ENCODE measurements at places on chromosomes 11 and 22. TPM values are rescaled to one million over a fixed set of nuclear protein-coding genes. Genes with fewer than 3 reads are reported as not detected.
A peak's percentile ranks its signal among the peaks of the same experiment; 100 is the strongest.

DNA sequence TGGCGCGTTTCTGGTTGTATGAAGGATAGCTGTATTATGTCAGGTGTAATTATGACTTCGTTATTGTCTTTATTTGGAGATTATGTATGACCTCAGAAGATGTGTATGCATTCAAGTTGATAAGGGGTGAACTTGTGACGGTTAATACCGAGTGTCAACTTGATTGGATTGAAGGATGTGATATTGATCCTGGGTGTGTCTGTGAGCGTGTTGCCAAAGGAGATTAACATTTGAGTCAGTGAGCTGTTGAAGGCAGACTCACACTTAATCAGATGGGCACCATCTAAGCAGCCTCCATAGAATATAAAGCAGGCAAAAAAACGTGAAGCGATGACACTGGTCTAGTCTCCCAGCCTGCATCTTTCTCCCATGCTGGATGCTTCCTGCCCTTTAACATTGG lies 15.3 kb upstream of the CD82 start:
- no peak for DNase-seq

DNA sequence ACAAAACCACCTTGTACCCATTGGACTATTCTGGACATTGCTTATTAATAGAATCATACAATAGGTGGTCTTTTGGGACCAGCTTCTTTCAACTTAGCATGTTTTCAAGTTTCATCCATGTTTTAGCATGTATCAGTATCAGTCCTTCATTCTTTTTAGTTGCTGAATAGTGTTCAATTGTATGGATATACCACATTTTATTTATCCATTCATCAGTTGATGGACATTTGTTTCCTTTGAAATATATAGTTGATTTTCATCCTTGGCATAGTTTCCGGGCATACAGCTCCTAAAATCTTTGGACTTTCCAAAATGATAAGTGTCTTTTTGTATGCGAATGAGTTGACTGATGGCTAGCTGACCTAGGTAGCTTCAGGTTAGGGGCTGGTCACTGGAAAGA lies 12.2 kb downstream of the PPP6R3 start:
- DNase-seq, result no peak

Gene IL10RA
- 3.0 TPM for total RNA-seq

Gene MRGPRX4
- total RNA-seq, result not detected

GRCh38 chr11:90737444-90738050 lies 514.7 kb upstream of the CHORDC1 start:
- no peak for DNase-seq

DNA sequence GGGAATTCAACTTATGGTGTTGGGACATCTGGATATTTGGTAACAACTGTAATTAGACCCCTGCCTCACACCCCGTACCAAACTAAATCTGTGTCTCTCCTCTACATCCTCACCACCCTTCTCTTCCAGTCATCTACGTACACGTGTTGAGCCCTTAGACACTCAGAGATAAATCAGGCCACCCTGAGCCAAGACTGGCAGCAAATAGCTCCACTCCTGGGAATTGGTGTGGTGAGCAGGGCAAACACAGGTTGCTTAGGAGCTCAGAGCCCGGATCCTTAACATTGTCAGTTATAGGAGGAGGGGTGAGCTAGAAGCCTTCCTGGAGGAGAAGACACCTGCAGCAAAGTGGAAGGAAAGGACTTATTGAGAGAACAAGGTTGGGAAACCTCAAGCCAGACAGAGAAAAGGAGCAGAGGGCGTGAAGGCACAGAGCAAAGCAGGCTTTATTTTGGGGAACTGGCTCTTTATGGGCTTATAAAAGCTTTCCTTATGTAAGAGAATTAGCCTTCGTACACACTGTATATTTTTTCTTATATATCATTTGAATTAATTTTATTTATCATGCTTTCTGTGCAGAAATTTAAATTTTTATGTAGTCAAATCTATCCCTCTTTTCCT lies 36.9 kb upstream of the KLHL35 start:
- no peak for DNase-seq

- no peak for DNase-seq
These were observed 397.3 kb downstream of the SHANK2 start for GRCh38 chr11:70854901-70855556.

GRCh38 chr22:31852691-31853421 lies 91.5 kb upstream of the YWHAH start:
- DNase-seq, result no peak

Gene CDC42BPG
- total RNA-seq, result 1.2 TPM

Gene CHRM1
- not detected for total RNA-seq

Gene RASGRP2
- total RNA-seq, result 30.8 TPM

DNA sequence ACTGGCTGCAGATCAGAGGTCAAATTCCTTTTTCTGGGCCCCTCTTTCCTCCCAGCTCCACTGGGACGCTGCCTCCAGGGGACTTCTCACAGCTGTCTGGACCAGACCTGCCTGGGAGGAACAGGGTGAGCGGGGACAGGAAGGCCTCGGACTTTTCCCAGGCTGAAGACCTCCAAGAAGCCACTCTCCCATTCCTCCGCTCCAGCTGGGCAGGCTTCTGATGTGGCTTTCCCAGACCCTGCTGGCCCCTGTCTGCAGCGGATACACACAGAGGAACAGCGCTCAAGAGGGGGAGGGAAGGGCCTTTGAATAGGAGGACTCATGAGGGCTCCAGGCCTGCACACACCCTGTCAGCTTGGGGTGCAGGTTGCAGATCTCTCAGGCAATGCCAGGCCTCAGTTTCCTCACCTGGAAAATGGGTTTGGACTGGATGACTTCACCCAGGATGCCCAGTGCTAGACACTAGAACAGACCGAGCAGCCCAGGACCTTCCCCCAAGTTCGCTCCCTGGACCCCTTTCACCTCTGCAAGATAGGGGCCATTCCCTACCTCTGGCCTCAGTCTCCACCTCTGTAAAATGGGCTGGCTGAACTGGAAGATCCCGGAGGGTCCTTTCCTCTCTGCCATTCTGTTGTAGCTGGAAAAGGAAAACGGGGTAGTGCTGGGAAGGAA lies 36.6 kb downstream of the MB start:
- DNase-seq, result no peak

Gene UPB1
- total RNA-seq, result 0.67 TPM

Gene FAM180B
- total RNA-seq, result not detected

DNA sequence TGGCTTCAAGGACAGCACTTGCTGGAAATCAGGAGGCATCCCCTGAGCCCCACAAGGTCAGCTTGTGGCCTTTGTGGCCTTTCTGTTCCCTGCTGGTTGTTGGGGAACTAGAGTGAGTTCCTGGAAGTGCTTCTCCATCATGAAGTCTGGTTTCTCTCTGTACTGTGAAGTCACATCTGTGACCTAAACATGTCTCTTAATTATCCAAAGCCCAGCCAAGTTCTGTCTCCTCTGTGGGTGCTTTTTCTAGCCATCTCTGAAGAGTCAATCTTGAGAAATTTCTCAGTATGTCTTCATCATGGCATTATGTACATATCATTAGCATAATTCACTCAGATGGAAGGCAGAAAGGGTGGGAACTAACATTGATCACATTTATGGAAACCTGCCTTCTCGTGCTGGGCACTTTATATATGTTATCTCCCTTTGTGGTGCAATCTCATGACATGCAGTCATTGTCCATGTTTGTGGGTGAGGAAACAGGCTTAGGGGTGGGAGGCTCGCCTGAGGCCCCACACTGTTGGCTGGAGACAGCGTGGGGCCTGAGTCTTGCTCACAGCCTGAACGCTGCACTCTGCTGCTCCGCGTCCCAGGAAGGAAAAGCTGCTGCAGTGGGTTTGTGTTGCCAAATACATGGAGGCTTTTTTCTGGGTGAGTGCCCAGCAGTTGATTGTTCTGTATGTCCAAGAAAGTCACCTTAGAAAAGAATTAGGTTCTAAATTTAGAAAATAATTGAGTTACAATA lies 24.6 kb downstream of the IGHMBP2 start:
- DNase-seq, result no peak

GRCh38 chr11:4881188-4881587 lies 512 bp upstream of the OR51T1 start:
- DNase-seq, result no peak

Gene ZBTB16
- 25.4 TPM for total RNA-seq

Gene SLC22A9
- total RNA-seq, result not detected

DNA sequence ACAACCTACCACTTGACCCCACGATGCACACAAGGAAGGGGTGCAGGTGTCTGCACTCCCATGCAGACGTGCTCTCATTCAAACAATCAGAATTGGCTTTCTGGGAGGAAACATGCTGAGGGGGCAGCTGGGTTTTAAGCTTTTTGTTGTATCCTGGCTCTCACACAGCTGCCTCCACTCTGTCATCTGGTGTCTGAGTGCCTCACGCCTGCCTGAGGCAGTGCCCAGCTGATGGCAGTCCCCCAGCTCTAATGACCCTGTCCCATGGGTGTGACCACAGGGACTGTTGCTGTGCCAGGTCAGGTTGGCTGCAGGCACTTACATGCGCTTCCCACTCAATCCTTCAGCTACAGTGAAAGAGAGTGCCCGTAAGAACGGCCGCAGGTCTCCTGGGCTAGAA lies 53.7 kb downstream of the ARFGAP3 start:
- no peak for DNase-seq

DNA sequence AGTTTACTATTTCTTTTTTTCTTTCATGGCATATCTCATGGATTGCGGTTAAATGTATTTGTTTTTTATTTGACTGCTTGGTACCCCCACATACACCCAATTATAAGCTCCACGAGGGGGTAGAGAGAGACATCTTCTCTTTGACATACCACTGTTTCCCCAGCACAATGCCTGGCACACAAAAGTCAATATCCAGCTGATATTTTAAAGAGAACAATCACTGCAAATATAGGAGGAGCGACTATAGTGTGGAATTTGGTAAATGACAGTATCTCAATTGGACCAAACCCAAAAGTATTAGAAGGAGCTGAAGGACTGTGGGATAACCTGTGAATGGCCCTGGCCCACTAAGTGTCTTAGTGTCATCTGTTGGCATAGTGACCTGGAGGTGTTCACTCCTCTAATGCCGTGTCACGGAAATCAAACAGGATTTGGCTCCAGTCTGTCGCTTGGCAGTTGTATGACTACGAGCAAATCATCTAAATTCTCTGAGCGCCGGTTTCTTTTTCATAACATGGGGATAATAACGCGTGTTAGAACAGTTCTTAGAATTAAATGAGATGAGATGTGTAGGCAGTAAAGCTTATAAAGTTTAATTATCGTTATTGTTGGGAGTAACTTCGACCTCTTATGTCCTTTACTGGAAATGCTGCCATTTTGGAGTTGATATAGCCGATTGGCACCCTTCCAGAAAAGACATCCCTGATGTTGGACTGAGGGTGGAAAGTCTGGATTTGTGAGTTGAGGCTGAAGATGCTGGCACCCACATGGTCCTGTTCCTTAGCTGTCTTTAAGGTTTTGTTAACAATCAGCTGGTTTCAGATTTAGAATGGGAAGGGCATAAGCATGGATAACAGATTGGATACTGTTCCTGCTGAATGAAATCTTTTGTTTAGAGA lies 144.5 kb downstream of the DBX1 start:
- DNase-seq, result peak; percentile 7

Gene DBX1
- not detected for total RNA-seq

Gene KRTAP5-11
- total RNA-seq, result not detected

Gene GSTT2B
- total RNA-seq, result 21.1 TPM

- DNase-seq, result no peak
These were observed 683 bp upstream of the SYTL2 start for GRCh38 chr11:85811624-85812023.

DNA sequence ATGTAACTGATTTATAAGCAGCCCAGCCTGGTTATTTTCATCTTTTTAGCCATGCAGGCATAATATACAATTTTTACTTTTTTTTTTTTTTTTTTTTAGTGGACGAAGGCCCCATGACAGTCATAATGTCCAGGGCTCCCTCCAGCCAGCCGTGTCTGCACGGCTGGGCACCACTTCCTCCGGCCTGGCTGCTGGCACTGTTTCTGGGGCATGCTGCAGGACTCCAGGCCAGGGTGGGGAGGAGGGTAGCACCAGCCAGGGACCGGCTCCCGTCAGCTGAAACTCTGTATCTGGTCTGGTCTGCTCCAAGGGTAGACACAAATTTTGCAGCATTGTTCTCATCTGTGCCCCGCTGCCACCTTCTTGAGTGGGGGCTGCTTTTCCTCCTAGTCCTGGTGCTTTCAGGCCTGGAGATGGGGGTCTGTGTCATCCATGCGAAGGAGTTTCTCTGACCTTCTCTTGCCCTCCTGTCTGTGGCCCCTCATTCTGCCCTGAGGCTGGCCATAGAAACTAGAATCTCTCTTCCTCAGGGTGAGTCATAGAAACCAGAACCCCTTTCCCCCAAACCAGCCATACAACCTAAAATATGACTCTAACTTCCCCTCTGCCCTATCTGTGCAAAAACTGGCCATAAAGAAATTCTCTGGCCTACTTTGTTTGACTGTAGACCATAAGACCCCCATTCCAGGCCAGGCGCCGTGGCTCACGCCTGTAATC lies 9.2 kb upstream of the RRP7A start:
- DNase-seq, result no peak

GRCh38 chr11:72642043-72642883 lies 32.0 kb downstream of the PDE2A start:
- DNase-seq, result no peak

Gene MIOX
- not detected for total RNA-seq

DNA sequence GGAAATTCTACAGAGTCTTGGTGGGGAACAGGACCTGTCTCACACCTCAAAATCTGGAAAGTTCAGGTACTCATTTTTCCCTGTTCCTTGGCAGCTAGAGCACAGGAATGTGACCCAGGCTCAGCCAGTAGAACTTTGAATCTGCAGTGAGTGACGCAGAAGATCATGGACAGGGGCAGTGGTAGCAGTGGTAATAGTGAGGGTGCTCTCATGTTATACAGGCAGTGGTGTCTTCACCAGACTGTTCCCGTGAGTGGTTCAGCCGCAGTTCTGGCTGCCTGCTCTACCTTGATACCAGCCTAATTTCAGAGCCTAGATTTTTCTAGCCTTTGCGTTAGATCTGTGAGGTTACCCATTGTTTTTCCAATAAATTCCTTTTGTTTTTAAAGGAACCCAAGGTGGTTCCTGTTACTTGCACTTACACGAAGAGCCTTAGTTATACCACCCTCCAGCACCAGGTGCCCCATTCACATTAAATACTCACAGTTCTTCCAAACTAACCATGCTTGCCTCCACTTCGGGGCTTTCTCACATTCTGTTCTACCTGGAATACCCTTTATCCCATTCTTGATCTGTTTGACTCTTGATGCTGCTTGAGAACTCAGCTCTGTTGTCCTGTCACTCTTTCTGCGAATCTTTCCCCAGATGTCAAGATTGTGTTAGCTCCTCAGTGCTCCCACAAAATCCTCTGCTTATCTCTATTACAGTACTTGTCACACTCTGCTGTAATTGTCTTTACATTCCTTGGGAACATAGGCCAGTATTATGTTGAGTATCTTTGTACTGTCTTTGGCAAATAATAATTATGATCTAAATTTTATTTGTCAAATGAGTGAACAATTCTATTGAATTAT lies 47.8 kb downstream of the SWAP70 start:
- DNase-seq, result no peak

- no peak for DNase-seq
These were observed 38.8 kb downstream of the PGR start for GRCh38 chr11:101090679-101091270.

- DNase-seq, result no peak
These were observed 10.3 kb upstream of the OMP start for GRCh38 chr11:77092382-77092781.

GRCh38 chr11:100681064-100681502 lies 6.0 kb upstream of the ARHGAP42 start:
- DNase-seq, result no peak

- DNase-seq, result no peak
These were observed 14.4 kb upstream of the SERPINH1 start for GRCh38 chr11:75547617-75548058.

Gene MTMR2
- 22.2 TPM for total RNA-seq

- DNase-seq, result no peak
These were observed 16.6 kb upstream of the CHKA start for GRCh38 chr11:68137833-68138232.
